ENCODE measurements at places on chromosomes 12 and 14. TPM values are rescaled to one million over a fixed set of nuclear protein-coding genes. Genes with fewer than 3 reads are reported as not detected.

The ANKRD52 gene
- 24.6 TPM for total RNA-seq

The DBX2 gene
- total RNA-seq, result 0.08 TPM

The SOX5 gene
- 2.2 TPM for total RNA-seq

The IGFBP6 gene
- 50.2 TPM for total RNA-seq

The ADGRD1 gene
- total RNA-seq, result 86.1 TPM
